ENCODE measurements at places on chromosomes 2 and 18. TPM values are rescaled to one million over a fixed set of nuclear protein-coding genes. Genes with fewer than 3 reads are reported as not detected.

Gene L3MBTL4
- total RNA-seq: 0.65 TPM

Gene TEKT4
- total RNA-seq: not detected

Gene SFT2D3
- total RNA-seq: 8.5 TPM

Gene RAMP1
- total RNA-seq: 6.4 TPM

Gene NEURL3
- total RNA-seq: 0.49 TPM

Gene SLC9A4
- total RNA-seq: not detected

Gene CHRNG
- total RNA-seq: not detected

Gene DIPK1C
- not detected for total RNA-seq

Gene MYO7B
- 0.65 TPM for total RNA-seq

Gene CDH20
- 1.3 TPM for total RNA-seq

Gene PTPRN
- total RNA-seq: 0.49 TPM

Gene CAPN14
- total RNA-seq: not detected

Gene BCL11A
- total RNA-seq: 5.6 TPM

Gene NEU4
- under 0.01 TPM for total RNA-seq
